ENCODE measurements at places on chromosomes 12 and 14. TPM values are rescaled to one million over a fixed set of nuclear protein-coding genes. Genes with fewer than 3 reads are reported as not detected.

Gene GPX2
- total RNA-seq: 55.0 TPM

Gene FOXM1
- 10.8 TPM for total RNA-seq

Gene NRIP2
- total RNA-seq: 0.18 TPM

Gene CLEC4C
- 1.3 TPM for total RNA-seq

Gene CCDC196
- total RNA-seq: not detected

Gene RNU6-7
- total RNA-seq: not detected

Gene SYCP3
- total RNA-seq: 14.0 TPM

Gene ITGB7
- total RNA-seq: 1.2 TPM

Gene PPHLN1
- total RNA-seq: 54.7 TPM

Gene RNASE11
- not detected for total RNA-seq

Gene REP15
- 0.18 TPM for total RNA-seq

Gene GPD1
- 3.4 TPM for total RNA-seq

Gene ANO2
- 7.0 TPM for total RNA-seq

Gene CD4
- 8.6 TPM for total RNA-seq

Gene MYH7
- 40.1 TPM for total RNA-seq

Gene MYH6
- not detected for total RNA-seq

Gene SRRM4
- total RNA-seq: 0.11 TPM

Gene SERPINA1
- total RNA-seq: 4.9 TPM

Gene SIRT4
- total RNA-seq: 2.2 TPM

Gene KRT78
- total RNA-seq: not detected

Gene SCNN1A
- 128 TPM for total RNA-seq

Gene CABP1
- total RNA-seq: 0.62 TPM

Gene B4GALNT1
- 2.2 TPM for total RNA-seq

Gene CINP
- total RNA-seq: 36.2 TPM

Gene KITLG
- total RNA-seq: 23.2 TPM

Gene CRIP1
- 22.0 TPM for total RNA-seq

Gene SLC39A2
- 20.1 TPM for total RNA-seq

Gene SIX4
- total RNA-seq: 17.6 TPM

Gene VRTN
- 0.34 TPM for total RNA-seq

Gene MYF5
- total RNA-seq: not detected

Gene ALDH1L2
- 5.3 TPM for total RNA-seq

Gene CISTR
- total RNA-seq: not detected

Gene NPFF
- not detected for total RNA-seq

Gene TBX5
- total RNA-seq: 0.34 TPM

Gene RAN
- total RNA-seq: 131 TPM

Gene HOTAIR
- total RNA-seq: 0.28 TPM

Gene PLCZ1
- total RNA-seq: not detected

Data from prostate gland (tissue), 2 donors.